Dermis microvascular lymphatic vessel endothelial cell (primary cell): ENCODE measurements at places on chromosomes 5 and 9.

DNA sequence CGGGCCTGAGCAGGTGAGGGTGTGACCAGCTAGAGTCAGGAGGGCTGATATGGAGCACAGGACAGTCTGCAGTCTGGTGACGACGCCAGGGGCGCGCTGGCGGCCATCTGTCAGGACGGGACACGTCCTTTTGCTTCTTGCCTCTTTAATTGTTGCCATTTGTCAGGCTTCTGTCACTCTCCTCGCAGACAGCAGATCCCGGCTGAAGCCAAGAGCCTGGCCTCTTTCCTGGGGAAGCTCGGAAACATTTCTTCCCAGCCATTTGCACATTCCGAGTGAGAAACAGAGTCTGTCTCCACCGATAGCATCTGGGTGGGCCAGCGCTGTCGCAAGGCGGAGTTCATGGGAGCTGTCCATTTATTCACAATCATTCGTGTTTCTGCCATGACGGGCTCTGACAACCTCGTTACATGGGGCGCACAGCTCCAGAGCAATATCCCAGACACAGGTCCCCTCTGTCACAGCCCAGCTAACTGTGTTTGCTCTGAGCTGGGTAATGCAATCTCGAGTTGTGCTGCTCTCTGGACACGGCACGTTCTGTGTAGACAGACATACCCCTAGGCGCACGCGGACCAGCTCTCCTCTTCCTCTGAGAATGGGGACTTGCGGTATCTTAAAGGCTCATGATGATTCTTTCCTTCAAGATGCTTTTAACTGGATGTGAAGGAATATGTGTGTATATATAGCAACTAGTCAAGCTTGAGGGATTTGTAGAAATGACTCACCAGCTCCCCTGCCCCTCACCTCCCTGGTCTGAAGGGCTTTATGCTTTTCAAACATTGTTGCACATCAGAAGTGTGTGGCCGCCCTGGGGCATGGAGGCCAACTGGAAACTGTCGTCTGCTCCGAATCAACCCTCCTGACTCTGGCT is 105.3 kb upstream of the FCN2 start:
- no peak for DNase-seq

DNA sequence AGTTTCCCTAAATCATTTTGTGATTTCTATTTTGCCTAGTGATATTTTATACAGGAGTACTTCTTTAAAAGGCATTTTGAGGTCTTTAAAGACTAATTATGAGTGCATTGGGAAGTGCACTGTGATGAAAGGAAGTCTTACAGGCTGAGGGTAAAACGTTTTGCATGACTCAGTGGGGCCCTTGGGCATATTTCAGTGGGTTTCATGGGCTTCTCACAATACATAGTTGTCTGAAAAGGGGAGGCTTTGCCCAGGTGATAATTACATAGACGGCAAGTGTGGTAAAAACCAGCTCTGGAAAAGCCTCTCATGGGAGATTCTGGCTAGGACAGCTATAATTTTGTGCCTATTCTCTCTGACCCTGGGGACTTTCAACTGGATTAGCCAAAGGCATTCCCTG is 387.2 kb downstream of the ARHGEF28 start:
- DNase-seq = no peak

GRCh38 chr5:76642390-76643040 is 19.3 kb upstream of the F2RL2 start:
- DNase-seq = peak; percentile 76

DNA sequence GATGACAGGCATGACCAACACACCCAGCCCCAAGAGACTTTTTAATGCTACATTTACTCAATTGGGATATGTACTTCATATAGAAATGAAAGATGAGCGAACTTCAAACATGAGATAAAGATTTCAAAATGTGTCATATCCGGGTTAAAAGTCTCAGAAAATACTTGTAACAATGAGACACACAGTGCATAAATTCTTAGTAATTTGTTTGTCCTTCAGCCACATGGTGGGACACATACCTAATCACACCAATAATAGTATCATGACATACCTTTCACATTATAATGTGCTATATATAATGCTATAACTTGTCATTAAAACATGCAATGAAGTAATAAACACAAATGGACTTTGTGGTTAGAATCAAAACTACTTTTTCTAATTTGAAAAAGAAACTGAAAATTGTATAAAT is 204.7 kb upstream of the RFX3 start:
- no peak for DNase-seq

- no peak for DNase-seq
Measured at GRCh38 chr5:54159893-54160195, 150.5 kb downstream of the ARL15 start.

DNA sequence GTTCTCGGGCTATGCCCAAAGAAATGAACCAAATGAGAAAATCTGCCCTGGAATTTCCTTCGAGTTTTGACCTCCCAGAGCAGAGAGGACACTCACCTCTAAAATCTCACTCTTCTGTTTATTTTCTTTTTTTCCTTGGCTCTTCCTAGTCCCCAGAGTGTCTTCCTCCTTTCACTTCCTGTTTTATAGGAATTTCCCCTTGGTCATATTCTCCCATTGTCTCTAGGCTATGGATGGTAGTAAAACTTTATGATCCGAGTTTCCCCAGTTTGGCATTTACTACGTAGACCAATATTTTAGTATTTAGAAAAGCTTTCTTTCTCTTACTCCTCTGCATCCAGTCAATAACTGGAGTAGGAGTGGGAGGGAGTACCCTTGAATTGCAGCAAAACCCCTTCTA is 354.5 kb upstream of the ZNF608 start:
- DNase-seq = no peak

DNA sequence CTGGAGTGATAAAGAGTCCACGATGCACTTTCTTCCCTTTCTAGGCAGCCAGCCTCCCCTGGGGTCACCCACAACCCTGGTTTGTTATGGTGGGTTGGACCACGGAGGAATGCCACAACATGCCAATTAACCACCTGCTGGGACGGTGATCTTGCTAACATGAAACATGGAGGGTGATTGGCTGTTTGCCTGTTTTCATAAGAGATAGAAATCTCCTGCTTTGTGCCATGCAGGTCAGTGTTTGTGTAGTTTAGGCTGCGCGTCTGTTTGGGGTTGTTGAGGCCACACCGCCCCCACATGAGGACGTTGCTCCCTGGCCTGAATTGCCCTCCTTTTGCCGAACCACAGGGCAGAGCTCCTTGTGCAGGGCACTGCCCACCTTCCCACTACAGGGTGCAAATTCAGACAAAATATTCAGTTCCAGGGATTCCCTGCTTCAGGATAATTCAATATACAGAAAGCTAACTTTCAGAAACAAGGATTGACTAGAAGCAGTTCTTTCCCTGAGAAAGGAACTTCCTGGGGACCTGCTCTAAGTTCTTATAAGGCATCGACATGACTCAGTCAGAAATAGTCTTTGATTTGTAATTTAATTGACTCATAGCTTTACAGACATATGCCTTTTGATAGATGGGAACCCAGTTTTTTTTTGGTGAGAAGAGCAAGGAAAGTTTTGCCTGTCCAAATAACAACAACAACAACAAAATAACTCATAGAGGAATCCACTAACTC is 427.6 kb downstream of the GADD45G start:
- DNase-seq = no peak

GRCh38 chr5:164233791-164234190 is 728.4 kb downstream of the MAT2B start:
- peak; percentile 45 for DNase-seq

DNA sequence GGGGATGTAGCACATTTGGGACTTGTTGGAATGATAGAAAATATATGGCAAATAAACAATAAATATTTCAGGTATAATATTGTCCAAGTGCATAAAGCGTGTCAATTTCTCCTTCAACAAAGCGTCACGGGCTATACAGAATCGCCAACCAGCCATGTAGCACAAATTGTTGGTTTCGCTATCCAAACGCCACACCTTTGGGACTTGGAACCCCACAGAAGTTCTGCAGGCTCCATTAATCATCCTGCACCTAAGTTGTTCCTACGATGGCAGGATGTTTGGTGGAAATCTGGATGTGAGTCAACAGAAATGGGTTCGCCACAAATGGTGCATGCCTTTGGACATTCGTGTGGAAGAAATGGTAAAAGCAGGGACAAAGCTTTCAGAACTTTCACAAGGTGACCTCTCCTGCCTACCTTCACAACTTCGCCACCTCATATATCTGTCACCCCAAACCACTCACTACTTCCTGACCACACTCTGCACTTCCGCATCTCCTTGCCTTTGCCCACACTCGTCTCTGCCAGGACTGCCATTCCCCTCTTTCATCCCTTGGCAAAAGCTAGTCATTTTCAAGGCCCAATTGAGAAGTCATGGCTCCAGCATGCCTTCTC is 95.7 kb downstream of the LHFPL2 start:
- DNase-seq = no peak

DNA sequence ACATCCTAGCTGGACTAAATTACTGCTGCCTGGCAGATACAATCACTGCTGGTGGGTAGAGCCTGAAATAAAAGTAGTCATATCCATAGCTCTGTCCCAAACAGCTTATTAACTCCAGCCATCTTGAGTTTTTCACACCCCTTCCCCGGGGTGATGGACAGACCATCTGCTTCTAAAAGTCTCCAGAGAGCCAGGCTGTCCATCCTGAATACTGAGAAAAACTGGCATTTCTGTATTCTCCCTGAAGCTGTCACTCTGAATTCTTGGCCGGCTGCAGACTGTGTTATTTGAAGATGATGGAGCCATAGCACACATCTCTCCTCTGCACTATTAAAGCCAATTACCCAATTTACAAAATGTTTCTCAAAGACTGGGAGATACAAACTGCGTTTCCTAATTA is 118.6 kb downstream of the GABBR2 start:
- no peak for DNase-seq

GRCh38 chr5:141362719-141363118 is 1.2 kb upstream of the PCDHGA5 start:
- DNase-seq = no peak

- DNase-seq = peak; percentile 63
Measured at GRCh38 chr9:96686638-96687335, 31.7 kb upstream of the PRXL2C start.

- DNase-seq = no peak
Measured at GRCh38 chr9:80437825-80438224, 866.1 kb downstream of the TLE4 start.

DNA sequence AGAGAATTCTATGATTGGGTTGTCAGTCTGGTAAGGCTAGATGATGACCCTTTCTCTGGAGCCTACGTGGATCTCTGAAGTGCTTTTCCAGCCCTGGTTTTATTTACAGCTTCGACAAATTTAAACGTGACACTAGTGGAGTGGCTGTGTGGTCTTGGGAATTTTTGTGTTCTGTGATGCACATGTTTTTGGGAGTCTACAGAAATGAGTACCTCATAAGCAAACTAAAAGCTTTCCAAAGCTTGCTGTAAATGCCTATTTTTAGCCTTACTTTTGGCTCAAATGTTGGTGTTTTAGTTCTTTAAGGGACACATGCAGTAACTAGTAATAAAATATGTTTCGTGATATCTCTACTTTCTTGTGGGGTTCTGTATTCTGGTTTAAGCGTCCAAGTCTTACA is 3.3 kb downstream of the LARP1 start:
- DNase-seq = no peak

DNA sequence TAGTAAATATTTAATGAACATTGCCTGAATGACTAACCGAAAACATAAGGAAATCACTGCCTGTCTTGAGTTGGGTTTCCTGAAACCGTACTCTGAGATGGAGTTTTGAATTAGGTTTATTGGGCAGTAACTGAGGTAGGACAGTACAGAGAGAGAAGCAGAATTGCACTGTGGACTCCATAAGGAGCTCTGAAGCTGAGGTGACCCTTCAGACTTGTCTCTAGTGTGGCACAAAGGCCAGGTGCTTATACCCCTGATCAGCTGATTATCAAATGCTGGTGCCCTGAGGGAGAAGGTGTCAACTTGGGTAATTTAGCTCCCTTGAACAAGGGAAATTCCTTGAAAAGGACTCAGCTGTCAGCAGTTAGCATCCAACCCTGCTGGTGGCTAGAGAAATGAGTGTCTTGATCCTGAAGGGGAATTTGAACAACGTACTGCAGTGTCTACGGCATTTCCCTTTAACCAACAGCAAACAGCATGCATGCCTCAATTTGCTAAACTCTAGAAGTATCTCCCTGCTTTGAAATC is 135.0 kb upstream of the SMARCA2 start:
- no peak for DNase-seq

DNA sequence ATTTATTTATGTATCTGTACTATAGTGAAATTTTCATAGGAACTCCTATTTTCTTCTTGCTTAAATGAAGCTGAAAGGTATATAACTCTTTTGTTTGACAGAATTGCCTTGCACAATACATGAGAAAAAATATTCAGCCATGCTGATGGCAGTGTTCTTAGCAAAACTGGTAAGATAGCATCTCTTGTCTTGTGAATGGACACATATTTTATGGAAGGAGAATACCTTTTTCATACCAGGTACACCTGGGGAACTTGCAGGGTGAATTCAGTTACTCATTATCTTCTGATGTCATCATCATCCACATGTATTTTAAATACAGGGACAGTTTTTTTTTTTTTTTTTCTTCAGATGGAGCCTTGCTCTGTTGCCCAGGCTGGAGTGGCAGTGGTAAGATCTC is 49.4 kb downstream of the MAMDC2 start:
- no peak for DNase-seq

- DNase-seq = no peak
Measured at GRCh38 chr5:89893546-89893945, 516.0 kb downstream of the CETN3 start.

- no peak for DNase-seq
Measured at GRCh38 chr9:136851941-136852663, at the start of gene MAMDC4. MAMDC4 (plus strand) TSS chr9:136852346; CDS start chr9:136852417, 71 bp downstream.

GRCh38 chr9:101628173-101628572 is 33.4 kb upstream of the PPP3R2 start:
- DNase-seq = no peak

- no peak for DNase-seq
Measured at GRCh38 chr5:112119969-112120368, 299.1 kb downstream of the EPB41L4A start.

DNA sequence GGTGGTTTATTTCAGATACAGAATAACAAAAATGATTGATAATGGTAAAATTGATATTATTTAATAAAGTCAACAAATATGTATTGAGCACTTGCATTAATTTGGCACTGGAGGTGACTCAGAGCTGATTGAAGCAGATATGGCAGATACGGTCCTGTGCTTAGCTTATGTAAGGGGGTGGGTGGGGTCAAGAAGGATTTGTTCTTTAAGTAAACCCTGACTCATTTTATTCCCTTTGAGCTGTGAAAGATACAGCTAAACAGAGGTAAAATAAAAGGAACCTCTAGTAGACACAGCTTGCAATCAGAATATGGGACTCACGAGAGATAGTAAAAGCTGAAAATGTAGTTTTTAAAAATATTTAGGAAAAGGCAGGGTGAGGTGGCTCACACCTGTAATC is 201.3 kb upstream of the CLINT1 start:
- no peak for DNase-seq

DNA sequence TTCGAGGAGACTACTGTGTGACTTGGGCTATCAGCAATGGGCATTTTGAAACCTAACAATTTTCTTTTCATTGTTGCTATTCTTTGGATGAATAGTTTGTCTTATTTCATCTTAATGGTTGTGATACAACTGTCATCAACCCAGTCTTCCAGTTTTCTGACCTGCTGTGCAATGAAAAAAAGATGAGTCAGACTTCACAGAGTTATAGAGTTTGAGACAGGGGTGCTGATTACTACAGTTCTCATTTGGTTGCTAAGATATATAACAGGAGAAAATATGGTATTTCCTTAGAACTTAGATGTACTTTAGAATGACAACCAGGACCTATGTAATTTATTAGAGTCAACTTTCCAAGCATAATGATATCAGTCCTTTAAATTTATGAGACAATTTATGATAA is 564.4 kb upstream of the NUDT12 start:
- DNase-seq = no peak

GRCh38 chr9:81833563-81834345 is 94.5 kb upstream of the SPATA31D4 start:
- DNase-seq = peak; percentile 63

GRCh38 chr9:71122022-71122275 is 528 bp upstream of the TRPM3 start:
- DNase-seq = no peak
